ENCODE measurements at places on chromosomes 4 and X.

DNA sequence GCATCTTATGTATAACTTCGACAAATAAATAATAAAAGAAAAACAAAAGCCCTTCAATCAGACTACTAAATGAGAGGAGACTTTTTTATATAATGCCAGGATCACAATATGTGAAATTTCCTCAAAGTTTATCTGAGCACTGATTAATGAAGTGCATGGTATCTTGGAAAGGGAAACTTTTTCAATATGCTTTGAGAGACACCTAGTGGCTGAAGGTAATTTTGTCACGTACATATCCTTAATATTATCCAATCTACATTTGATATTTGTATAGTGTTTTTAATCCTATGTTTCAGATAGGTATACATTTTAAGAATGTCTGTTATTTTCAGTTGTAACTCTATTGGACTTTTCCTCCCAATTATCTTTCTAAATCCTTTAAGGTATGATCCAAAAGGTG, 146.8 kb downstream of the KLHL4 start:
- no peak for DNase-seq

GRCh38 chrX:40068048-40068447, 29.7 kb downstream of the BCOR start:
- DNase-seq: no peak

- DNase-seq: no peak
These were observed 685 bp downstream of the COMMD8 start for GRCh38 chr4:47462799-47463234.

DNA sequence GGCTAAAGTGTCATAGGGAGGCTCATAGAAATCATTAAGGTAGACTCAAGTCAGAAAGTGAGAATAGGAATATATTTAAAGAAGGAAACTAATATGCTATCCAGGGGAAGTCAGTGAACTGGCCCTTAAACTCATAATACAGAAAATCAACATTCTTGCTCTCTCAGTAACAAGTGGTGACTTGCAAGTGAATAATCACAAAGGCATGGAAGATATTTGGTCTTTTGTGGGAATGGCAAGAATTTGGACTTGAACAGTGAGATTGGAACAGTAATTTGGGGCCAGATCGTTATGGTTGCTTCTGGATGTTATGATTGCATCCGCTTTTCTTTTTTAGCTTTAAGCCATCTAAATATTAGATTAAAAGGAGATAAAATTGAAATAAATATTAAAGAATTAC, 103.8 kb downstream of the TBC1D19 start:
- DNase-seq: no peak

GRCh38 chr4:61628282-61628681, 428.2 kb downstream of the ADGRL3 start:
- no peak for DNase-seq

DNA sequence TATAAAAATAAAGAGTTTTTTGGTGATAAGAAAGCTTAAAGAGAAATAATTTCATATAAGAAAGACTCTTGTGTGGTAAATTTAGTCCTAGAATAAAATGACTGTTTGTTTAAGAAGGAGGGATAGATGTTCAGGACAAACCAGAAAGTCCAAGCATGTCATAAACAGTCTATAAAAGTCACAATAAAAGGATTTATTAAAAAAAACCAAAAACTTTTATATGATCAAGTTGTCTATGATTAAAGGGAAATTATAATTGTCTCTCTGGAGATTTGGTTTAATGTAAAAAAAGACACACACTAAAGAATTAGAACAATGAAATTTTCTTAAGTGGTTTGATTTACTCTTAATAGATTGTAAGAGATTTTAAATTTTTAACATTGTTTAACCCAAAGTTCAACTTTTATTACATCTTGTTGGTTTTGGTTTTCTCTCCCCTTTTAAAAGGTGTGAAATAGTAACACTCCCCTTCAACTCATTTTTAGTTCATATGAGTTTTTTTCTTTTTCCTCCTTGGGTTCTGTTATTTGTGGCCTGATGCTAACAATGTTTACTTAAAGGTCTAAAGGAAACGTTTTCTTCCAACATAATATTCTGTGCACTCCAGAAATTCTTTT, 89.7 kb downstream of the PDHA2 start:
- no peak for DNase-seq

DNA sequence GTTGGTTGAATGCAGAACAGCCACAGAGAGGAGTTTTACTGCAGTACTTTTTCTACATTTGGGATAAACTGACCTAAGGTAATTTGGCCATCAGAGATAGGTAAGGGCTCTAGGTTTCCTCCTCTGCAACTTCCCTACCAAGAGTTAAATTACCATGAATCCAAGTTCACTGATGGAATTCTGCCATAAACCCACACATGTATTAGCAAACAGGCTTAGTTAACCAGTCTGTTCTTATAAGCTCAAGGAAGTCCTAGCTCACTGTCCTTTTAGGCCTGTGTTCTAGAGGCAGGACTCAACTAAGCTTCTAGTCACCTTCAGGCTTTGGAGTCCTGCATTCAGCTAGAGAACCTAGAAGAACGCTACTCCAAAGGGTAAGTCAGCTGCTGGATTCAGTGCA, 4.0 kb downstream of the FAM114A1 start:
- DNase-seq: no peak

- DNase-seq: no peak
These were observed 63.7 kb downstream of the CLCN5 start for GRCh38 chrX:49986058-49986457.

DNA sequence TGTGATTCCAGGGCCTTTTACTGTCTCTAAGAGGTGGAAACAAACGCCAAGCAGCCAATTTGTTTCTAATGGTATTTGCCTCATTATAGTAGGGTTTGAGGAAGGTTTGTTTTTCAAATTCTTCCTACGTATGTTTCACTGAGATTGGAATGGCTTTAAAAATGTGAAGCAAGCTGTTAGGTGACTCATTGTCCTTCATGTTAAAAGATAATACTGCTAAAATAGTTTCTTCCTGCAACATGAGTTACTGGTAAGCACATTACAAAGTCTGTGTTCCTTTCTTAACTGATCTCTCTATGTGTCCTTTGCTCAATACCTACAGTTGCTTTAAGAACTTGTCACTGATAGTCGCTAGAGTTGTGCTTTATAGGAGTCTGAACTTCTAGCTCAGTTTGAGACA, 1183.9 kb downstream of the RPA4 start:
- DNase-seq: no peak

DNA sequence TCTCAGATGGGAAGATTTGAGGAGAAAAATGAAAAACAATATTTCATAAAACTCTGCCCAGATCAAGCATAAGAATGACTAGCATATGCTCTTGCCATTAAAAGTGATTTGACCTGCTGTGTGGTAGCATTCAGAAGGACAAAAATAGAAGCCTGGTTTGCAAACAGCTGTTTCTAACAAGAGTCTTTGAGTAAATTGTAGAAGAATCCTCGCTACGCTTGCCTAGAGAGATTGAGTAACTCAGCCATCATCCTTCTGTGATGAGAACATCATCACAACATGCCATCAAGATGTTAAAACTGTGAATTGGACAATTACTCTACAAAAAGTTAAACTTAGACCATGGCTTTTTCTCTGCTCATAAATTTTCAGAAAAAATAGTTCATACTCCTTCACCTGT, 168.9 kb upstream of the PUDP start:
- no peak for DNase-seq

DNA sequence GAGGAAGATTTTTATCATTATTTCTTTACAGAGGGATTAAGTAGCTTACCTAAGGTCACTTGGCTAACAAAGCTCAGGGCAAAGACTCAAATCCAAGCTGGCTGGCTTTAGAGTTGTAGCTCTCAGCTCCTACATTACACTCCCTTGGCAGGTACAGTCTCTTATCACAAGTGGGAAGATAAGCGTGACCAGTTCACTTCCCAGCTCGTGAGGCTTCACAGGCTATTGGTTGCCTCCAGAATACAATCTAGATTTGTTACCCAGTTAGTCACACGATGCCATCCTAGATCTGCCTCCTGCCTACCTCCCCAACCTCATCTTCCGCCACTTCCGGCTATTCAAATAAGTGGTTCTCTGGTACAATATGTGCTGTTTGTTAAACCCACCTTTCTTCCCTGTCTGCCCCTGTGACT, 3.7 kb downstream of the MMRN1 start:
- no peak for DNase-seq

- DNase-seq: no peak
These were observed 26.4 kb upstream of the CLCN4 start for GRCh38 chrX:10130354-10130753.

DNA sequence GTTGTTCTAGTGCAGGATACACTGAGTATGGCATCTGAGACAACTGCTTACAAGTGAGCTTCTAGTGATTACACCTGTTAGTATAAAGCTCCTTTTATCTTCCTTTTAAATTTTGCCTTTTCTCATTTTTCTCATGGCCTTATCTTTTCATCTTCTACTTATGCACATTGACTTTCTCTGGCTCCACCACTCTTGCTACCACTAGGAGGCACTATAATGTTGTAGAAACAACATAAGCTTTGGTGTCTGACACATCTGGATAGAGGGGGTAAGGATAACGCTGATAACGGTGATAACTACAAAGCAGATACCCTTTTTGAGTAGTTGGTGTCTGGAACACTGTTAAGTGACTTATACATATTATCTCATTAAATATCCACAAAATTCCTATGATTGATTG, 187.4 kb upstream of the TEX13C start:
- DNase-seq: no peak

GRCh38 chr4:177301126-177301639, 8.5 kb upstream of the NEIL3 start:
- DNase-seq: no peak

DNA sequence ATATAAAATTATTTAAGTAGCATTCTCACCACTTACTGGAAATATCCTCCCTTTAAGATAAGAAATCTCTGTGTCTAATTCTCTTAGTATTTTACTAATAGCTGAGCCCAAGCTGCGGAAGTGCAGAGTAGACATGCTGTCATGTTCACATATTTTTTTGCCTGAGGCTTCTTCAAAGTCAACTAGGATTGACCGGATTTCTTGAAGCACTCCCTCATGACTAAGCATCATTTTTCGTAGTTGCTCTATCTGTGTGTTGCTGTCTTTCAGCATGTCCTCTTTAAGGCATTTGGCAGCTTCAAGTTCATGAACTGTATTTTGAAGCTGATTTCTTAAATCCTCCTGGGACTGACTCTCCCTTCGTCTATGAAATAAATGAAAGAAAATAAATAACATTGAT, 36.9 kb downstream of the CCDC158 start:
- DNase-seq: no peak

GRCh38 chr4:152089584-152089983, 328.8 kb upstream of the GATB start:
- no peak for DNase-seq

DNA sequence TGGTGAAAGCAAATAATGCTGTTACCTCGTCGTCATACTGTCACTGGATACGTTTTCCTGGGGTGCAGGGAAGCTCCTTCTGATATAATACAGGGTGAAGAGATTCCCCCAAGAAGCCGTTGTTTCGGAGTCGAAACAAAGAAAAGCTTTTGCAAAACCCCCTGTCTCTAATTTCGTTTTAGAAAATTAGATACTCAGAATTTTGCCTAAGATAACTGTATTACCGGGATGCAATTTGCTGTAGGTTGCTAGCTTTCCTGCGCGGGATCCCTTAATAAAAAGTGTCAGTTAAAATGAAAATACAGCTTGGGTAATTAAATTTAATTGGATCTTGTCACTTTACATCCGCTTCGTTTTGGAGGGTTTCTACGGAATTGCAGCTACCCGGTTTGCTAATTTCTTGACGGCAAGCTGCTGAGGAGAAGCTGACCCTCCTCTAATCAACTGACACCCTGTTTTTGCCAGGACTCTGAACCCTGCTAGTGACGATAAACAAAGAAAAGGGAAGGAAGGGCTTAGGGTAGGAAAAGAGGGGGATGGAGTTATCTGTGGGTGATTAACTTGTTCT, 174.6 kb downstream of the SHOX start:
- DNase-seq: no peak

- DNase-seq: no peak
These were observed 379.6 kb downstream of the IL15 start for GRCh38 chr4:142016031-142016430.

- no peak for DNase-seq
These were observed 84.6 kb upstream of the PACRGL start for GRCh38 chr4:20615486-20616260.

- DNase-seq: no peak
These were observed 11.0 kb upstream of the VCX3B start for GRCh38 chrX:8453611-8454010.

- DNase-seq: no peak
These were observed 23.4 kb downstream of the BEX3 start for GRCh38 chrX:103399744-103400143.

DNA sequence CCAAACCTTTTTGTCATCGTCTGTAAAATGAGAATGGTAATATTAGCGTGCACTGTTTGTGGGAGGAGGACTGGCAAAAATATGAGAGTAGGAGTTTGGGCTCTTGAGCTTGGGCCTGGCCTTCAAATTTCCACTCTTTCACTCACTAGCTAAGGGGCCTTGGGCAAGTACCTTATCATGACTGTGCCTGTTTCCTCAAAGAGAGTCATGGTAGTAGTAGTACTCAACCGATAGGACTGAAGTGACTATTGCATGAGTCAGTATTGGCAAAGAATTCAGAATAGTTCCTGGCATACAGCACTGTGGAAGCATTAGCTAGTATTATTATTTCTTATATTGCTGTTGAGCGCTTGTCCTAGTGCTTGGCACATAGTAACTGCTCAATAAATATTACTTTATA, 16.0 kb upstream of the RBM3 start:
- DNase-seq: no peak

- no peak for DNase-seq
These were observed 133.0 kb upstream of the PLS3 start for GRCh38 chrX:115427861-115428410.

DNA sequence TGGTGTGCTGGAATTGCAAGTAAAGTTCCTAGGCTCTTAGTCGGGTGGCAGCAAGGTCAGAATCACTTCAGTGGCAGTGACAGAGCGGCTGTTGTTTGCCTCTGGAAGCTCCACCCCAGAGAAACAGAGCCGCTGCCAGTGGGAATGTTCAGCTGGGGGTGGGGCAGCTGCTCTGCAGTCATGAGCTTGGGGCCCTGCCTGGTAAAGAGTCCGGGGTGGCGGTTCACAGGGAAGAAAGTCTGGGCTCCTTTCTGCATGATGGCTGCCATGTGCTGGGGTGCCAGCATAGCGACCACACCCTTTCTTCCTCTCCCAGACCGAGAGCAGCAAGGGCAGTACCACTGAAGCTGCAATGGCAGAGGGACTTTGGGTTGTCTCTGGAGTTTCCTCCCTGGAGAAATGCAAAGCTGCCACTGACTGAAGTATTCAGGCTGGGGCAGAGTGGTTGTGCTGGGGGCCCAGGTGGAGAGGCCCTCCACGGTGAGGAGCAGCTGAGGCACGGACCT, 108.8 kb upstream of the CENPE start:
- no peak for DNase-seq

GRCh38 chrX:132737743-132738142, 220.7 kb downstream of the HS6ST2 start:
- DNase-seq: no peak

GRCh38 chr4:37685823-37686372, 278 bp downstream of the RELL1 start:
- no peak for DNase-seq

DNA sequence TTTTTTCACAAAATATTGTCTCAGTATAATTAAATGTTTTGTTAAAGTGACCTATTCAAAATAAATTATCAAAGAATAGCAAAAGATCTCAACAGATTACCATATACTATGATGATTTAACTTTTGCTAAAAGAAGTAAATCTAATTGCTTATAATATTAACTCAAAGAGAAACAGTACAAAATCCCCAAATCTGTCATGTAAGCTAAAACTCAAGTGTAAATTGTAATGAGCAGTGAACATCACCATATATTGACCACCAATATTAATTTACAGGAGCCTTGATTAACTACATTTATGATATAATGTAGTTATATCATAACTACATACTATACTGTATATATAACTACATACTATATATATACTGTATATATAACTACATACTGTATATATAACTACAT, 174.4 kb downstream of the SLC39A8 start:
- DNase-seq: no peak
